ENCODE measurements at places on chromosomes 16 and 17. TPM values are rescaled to one million over a fixed set of nuclear protein-coding genes. Genes with fewer than 3 reads are reported as not detected.

SEZ6 gene
- not detected for total RNA-seq

PRR35 gene
- total RNA-seq: not detected

TBX4 gene
- total RNA-seq: under 0.01 TPM

CD19 gene
- not detected for total RNA-seq

SCGB1C2 gene
- not detected for total RNA-seq

MMP28 gene
- total RNA-seq: 0.37 TPM

Measured in subcutaneous preadipocyte (primary cell).